ENCODE measurements at places on chromosomes 2 and 18.

- DNase-seq = no peak
Measured at GRCh38 chr2:201808027-201808426, 1.7 kb downstream of the CDK15 start.

- no peak for DNase-seq
Measured at GRCh38 chr18:316393-316792, 48.5 kb upstream of the THOC1 start.

DNA sequence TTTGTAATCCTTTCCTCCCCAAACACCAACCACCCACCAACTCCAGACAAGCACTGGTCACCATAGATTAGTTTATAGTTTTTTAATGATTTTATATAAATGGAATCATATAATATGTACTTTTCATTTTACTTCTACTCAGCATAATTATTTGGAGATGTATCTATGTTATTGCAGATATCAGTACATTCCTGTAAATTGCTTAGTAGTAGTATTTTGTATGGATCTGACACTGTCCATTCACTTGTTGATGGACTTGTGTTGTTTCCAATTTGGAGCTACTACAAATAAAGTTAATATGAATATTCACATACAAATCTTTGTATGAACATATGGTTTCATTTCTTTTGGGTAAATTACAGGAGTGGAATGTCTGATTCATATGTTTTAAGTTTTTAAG, 31.0 kb downstream of the ZC3H15 start:
- peak; percentile 42 for DNase-seq

DNA sequence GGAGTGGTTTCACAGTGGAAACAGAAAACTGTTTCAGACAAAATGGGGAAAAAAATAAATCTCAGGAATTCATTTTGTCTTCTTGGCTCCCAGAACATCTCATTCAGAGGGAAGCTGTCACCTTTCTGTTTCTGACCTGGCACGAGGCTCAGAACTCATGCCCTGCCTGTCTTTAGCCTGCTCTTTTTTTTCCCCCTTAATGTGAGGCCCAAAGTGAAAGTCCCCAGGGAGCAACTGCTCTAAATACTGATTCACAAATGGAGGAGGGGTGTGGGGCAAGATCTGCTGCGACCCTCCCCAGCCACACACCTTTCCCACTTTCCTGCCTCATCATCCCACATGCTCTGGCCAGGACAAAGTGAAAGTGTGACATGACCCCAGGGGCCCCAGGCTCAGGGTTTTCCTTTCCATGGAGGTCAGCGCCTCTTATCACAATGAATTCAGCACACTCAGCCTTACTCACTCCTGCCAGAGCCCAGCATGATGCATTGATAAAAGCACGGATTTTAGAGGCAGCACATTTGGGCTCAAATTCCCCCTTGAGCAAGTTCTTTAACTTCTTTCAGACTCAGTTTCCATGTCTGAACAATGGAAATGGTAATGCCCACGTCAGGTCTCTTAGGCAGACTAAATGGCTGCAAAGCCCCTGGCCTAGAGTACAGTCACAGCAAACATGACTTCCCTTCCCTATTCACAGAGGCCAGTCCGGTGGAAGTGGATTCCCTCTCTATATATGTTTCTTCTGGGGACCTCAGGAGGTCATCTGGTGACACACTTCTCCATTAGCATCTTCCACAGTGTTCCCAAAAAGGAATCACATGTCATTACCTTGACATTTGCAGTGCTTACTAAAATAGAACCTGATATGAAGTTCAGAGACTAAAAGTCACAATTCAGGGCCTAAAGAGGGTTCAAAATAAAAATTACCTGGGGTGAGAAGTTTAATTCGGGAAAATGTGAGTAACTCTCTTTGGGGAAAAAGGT, 55.3 kb upstream of the TMEM163 start:
- no peak for DNase-seq

Data from adipocyte (in vitro differentiated cells).